ENCODE measurements at places on chromosomes 16 and 17.

GRCh38 chr16:56897026-56897799 is 32.2 kb downstream of the SLC12A3 start:
- no peak for DNase-seq

DNA sequence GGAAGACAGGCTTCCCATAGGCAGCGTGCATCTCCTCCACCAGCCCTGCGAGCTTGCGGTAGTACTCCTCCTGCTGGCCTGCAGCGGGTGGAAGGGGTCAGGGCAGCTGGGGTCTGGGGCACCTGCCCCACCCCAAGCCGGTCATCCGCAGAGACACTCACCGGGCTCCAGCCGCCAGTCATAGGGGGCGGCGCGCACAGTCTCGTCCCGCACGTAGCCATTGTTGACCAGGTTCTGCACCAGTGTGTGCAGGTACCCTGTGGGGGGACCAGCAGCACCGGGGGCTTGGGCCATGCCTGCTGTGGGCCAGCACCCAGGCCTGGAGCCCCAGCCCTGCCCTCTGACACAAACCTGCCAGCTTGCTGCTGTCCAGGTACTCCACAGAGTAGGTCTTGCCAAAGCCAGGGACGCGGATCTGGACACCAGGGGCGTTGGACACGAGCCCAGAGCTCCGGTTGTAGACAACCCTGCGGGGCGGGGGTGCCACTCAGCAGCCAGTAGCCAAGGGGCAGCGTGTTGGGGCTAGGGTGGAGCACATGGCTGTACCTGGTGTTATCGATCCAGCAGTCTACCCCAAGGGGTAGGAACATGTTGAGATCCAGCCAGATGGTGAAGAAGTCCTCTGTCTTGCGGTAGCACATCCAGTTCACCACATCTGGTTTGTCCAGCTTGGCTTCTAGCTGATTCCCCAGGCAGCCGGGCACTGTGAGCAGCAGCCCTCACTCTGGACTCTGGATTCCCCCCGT is 1.2 kb downstream of the LCAT start:
- DNase-seq = no peak

- no peak for DNase-seq
These were observed 36.3 kb downstream of the POLR3E start for GRCh38 chr16:22333457-22333994.

GRCh38 chr16:3094289-3095027 is 4.6 kb downstream of the ZSCAN10 start:
- no peak for DNase-seq

DNA sequence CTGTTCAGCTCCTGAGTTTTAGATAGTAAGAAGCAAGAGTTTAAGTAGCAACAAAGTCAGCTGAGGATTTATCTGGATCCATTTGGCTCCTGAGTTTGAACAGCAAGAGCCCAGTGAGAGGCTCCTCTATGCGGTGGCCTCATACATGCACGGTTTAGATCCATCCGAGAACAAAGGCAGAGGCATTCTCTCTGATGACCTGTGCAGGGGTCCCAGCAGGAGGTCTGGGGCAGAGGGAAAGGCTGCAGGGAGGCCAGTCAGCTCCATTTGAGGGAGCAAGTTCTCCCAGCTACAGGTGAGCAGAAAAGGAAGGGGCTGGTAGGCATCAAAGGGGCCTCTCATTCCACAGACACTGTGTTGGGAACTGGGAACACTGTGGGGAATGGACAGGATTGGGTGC is 16.5 kb downstream of the PITPNM3 start:
- DNase-seq = no peak

- DNase-seq = no peak
These were observed 15.9 kb upstream of the ADGRG1 start for GRCh38 chr16:57612494-57612893.

DNA sequence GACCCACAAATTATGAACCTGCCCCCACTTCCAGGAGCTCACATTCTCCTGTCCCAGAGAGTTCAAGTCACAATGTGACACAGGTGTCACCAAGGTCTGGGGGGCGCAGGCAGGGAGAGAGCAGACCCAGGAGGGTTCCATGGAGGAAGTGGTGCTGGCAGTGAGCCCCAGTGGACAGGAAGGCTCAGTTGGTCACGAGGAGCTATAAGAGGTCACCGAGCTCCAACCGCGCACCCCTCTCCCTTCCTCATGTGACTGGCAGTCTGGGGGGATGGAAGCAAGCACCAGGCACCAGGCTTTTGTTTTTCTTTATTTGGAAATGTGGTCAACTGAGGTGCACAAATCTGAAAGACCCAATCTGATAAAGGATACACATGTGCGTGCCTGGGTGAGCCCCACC is 2.5 kb downstream of the ITGAD start:
- no peak for DNase-seq

DNA sequence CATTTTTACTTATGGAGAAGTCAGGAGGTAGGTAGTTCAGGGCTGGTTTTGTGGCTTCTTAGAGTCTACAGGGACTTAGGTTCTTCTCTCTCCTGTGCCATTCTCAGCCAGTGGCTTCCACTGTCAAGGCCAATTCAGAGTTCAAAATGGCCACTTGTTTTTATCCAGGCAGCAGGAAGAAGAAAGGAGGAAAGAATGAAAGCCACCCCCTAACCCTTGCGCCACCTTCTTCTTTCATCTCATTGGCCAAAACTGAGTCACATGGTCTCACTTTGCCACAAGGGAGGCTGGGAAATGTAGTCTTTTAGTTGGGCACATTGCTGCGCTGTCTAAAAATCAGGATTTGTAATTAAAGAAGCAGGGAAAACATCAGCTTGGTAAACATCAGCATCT is 60.8 kb upstream of the MED9 start:
- no peak for DNase-seq

GRCh38 chr16:9695152-9695551 is 487.1 kb downstream of the GRIN2A start:
- no peak for DNase-seq

GRCh38 chr16:887846-888245 is 82.9 kb downstream of the LMF1 start:
- DNase-seq = no peak

DNA sequence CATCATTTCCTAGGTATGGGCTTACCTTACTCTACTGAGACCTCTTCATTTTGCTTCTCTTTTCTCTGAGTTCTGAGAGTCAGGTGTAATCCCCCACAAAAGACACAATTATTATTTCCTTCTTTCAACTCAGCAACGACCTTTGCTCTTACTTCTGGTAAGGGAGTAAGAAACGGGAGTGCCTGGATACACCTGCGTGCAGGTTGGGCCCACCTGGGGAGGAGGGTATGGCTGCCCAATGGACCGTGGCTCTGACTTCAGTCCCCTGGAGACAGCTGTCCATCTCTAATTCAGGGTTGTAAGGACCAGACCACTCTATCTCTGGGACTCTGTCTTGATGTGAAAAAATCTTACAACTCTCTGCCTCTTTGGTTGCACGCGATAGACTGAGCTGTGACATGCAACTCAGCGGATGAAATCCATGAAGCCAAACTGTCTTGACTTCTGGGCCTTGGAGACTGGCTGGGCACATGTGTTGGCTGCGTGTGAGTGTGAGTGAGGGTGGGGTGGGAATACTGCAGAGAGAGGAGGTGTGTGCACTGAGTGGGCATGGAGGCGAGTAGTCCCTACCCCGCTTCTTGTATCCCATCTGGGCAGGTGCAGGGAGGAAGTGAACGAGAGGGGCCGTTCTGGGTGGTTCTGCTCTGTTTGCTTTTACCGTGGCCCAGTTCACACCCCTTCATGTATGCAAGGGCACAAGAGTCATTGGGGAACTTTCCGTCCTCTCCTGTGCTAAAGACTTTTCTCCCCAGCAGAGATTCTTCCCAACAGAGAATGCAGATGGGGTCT is 1.2 kb downstream of the TMEM238L start:
- DNase-seq = no peak

GRCh38 chr17:31878703-31879073 is 19.6 kb upstream of the COPRS start:
- no peak for DNase-seq

DNA sequence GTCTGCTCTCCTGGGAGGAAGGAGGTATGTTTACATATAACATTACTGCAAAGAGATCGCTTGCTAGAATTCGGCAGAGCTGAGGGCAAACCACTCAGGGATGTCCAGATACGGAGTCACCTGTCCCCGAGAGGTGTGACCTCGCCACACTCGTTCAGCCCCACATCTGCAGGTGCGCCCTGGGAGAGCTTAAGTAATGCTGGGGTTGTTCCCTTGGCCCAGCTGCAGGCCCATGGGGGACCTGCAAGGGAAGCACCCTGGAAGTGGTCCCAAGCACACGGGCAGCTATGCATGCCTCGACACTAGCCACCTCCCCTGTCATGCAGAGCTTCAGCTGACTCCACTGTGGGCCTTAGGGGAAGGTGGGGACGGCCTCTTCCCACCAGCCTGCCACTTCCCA is 22.2 kb downstream of the USP22 start:
- no peak for DNase-seq

GRCh38 chr17:32798938-32799337 is 78.0 kb downstream of the MYO1D start:
- DNase-seq = no peak

- DNase-seq = no peak
These were observed 29.3 kb upstream of the GSG1L start for GRCh38 chr16:28092721-28093384.

GRCh38 chr16:71669926-71670536 is 44.0 kb downstream of the MARVELD3 start:
- no peak for DNase-seq

DNA sequence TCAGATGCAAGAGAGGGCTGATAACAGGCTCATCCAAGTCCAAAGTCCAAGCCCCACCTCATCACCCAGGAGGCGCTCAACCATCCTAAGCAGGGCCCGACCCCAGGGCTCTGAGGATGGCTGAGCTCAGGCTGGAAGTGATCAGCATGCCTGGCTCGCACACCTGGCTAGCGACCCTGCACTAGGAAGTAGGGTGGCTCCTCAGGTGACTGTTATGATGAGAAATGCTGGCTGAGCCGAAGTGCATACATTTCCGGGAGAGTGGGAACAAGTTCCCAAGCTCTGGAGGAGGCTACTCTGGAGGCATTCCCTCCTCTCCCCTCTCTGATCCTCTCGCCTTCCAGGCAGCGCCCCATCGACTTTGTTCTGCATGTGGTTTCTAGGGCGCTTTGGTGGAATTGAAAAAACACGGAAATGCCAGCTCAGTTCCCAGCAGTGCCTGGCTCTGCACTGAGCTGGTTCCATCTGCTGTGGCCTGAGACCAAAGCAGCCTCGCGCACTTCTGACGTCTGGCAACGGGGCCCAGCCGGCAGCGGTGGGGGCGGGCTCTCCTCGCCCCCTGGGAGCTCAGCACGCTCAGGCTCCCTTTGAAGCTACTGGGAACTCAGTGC is 130.3 kb downstream of the IRF8 start:
- DNase-seq = peak; percentile 59

- DNase-seq = no peak
These were observed 12.4 kb downstream of the NUP93 start for GRCh38 chr16:56742030-56742984.

Data from nucleus accumbens (tissue), 56 donors.